ENCODE measurements at places on chromosomes 2 and 18.

DNA sequence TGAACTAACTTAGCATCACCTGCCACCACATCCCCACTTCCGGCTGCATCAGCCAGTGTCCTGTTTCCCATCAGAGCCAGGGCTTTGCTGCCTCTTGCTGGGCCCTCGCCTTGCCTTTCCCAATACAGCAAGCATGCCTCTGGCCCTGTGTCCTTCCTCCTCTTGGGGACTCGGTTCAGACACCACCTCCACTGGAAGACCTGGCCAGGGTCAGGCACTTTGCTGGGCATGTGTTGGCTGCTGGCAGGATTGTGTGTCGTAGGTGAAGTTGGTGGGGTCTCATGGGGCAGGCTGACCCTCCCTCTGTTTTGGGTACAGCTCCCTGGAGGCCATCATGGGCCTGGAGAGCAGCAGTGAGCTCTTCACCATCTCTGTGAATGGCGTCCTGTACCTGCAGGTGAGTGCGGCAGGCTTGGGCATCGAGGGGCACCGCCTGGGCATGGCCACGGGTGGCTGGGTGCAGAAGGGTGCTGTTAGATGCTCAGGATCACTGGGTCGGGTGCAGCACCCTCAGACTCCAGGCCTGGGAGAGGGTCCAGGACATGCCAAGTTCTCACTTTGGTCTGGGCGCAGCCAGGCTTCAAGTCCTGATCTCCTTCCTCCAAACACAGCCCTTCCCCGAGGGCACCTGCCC lies 6.6 kb downstream of the ERFE start:
- DNase-seq = no peak

DNA sequence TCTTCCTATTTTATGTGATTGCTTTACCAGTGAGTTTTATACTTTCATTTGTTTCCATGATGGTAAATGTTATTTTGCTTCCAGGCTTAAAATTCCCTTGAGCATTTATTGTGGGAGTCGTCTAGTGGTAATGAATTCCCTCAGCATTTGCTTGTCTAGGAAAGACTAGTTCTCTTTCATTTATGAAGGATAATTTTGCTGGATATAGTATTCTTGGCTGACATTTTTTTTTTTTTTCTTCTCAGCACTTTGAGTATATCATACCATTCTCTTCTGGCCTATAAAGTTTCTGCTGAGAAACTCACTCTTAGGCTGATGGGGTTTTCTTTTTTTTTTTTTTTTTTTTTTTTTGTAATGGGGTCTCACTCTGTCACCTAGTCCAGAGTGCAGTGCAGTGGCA lies 99.1 kb downstream of the EDAR start:
- no peak for DNase-seq

- no peak for DNase-seq
Observed at GRCh38 chr2:38873763-38874162, 2.0 kb downstream of the DHX57 start.

DNA sequence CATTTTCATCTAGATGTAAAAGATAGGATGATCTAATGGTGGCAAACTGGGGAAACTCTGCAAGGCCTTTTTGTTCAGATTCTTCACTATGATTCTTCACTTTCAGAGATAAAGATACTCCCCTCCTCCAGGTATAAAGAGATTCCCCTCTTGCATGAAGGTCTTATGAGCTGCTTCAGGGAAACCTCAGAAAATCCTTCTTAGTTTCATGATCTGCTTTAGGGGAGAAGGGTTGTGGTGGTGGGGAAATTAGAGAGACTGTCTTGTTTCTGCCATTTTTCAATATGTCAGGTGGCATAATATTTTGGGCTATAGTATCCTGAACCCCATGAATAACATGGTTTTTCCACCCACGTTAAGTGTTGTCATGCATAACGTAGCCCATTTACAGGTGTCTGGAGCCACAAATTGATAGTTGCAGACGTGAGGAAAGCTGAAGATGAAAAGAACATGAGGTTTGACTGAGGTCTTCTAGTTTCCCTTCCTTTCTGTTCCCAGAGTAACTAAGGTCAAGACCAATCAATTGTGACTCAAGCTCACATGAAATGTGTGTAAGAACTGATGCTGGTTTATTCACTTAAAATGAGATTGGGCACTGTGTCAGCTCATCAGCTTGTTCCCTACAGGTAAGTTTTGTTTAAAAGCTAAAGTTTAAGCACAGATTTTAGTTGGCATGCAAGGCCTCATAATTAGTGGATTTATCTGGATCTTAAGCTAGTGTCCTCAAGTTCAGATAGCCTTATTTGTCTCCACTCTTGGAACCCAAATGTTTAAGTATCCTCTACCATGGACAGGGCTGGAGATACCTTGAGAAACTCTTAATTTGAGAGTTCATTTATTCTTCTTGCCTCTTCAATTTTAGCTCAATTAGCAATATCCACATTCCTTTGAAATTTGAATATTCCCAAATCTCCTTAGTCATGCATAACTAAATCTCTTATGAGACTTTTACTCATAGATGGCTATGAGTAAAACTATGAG lies 304.5 kb upstream of the FANCL start:
- DNase-seq = no peak

DNA sequence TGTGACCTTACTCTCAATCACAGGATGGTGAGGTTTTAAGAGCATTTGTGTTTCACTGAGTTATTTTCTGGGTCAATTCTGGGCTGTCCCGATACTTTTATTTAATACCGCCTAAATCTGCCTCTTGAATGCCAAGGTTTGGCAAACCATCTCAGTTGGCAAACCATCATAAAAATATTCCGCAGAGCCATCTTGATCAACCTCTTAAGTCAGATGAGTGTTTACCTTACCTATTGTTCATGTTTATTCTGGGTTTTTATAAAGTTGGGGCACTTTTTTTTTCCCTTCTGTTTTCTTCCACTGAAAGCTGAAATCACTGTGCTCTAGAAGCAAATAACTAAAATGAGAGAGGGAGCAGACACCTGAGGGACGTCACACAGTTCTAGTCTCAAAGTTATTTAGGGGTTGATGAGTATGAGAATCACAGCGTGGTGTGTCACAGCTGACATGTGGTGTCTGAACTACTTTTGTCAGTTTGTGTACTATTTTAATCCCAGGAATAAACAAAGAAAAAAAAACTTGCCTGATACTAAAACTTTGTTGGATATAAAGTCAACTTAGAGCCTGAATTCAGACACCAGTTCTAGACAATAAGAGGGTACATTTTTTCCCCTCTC lies 48.6 kb downstream of the ETAA1 start:
- DNase-seq = no peak

- DNase-seq = no peak
Observed at GRCh38 chr18:55115606-55116005, 156.3 kb upstream of the CCDC68 start.

- DNase-seq = no peak
Observed at GRCh38 chr2:135337071-135337470, 193.9 kb downstream of the ZRANB3 start.

DNA sequence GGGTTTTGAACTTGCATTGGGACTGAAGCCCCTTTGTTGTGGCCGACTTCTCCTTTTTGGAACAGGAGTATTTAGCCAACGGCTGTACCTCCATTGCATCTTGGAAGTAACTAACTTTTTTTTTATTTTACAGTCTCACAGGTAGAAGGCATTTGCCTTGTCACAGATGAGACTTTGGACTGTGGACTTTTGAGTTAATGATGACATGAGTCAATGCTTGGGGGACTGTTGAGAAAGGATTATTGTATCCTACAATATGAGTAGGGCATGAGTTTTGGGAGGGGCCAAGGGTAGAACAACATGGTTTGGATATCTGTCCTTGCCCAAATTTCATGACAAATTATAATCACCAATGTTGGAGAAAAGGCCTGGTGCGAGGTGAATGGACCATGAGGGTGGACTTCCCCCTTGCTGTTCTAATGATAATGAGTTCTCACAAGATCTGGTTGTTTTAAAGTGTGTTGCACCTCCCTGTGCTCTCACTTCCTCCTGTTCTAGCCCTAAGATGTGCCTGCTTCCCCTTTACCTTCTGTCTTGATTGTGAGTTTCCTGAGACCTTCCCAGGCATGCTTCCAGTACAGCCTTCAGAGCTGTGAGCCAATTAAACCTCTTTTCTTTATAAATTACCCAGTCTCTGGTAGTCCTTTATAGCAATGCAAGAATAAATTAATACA lies 1269.4 kb upstream of the CHAC2 start:
- no peak for DNase-seq

GRCh38 chr18:49976795-49977560 lies 163.6 kb upstream of the ACAA2 start:
- no peak for DNase-seq

GRCh38 chr18:5622905-5623304 lies 79.1 kb upstream of the EPB41L3 start:
- DNase-seq = no peak

DNA sequence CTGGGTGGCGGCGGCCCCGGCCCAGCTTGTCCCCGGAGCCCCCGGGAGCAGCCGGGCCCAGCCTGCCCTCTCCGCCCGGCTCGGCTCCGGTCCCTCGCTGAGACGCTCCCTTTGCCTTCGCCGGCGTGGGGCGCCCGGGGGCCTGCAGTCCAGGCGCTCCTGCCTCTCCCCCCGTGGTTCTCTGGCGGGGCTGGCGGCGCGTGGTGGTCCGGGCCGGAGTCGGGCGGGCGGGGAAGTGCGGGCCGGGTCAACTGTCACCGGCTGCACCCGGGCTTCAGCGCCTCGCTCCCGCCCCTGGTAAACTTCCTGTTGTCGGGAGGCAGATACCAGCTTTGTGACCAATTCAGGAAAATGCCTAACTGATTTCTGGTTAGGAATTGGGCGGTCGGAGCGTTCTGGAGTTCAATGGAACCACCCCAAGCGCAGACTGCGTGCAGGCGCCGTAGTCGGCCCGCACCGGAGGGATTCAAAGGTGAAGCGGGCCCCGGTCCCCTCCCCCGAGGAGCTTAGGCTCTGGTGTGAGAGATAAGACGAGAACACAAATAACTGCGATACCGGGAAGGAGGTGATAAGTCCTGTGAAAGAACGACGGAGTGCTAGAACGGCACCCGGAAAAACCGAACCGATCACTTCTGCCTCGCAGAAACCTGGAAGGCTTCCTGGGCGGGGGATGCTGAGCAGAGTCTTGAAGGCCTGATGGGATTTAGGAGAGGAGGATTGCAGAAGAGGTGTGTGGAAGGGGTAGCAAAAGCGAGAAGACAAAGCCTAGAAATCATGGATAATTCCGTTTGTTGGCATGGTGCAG lies 891 bp downstream of the CAB39 start:
- peak; percentile 27 for DNase-seq

- DNase-seq = no peak
Observed at GRCh38 chr2:43950383-43951008, 45.3 kb downstream of the LRPPRC start.

GRCh38 chr2:10832203-10832936 lies 19.8 kb upstream of the PDIA6 start:
- DNase-seq = peak; percentile 61

DNA sequence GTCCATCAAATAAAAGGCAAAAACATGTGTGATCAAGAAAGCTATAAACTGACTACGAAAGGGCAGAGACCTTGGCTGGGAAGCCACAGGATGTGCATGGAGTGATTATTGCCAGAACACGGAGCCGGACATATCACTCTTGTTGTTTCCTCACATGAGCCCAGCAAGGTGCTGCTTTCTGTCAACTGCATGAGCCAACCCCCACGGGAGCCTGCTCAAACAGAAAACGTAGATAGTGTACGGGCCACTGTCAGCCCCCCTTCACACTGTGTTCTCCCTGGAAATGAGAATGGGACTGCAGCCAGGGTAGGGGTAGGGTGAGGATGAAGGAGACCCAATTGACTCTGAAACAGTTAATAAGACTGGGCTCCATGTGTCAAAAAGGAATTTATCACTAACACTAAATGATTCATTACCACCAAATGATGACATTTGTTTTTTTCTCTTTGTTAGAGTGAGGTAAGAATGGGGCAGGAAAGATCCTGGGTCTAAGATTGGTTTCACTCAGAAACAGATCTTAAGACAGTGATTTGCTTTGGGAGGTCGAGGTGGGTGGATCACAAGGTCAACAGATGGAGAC lies 235.8 kb downstream of the MREG start:
- DNase-seq = no peak

DNA sequence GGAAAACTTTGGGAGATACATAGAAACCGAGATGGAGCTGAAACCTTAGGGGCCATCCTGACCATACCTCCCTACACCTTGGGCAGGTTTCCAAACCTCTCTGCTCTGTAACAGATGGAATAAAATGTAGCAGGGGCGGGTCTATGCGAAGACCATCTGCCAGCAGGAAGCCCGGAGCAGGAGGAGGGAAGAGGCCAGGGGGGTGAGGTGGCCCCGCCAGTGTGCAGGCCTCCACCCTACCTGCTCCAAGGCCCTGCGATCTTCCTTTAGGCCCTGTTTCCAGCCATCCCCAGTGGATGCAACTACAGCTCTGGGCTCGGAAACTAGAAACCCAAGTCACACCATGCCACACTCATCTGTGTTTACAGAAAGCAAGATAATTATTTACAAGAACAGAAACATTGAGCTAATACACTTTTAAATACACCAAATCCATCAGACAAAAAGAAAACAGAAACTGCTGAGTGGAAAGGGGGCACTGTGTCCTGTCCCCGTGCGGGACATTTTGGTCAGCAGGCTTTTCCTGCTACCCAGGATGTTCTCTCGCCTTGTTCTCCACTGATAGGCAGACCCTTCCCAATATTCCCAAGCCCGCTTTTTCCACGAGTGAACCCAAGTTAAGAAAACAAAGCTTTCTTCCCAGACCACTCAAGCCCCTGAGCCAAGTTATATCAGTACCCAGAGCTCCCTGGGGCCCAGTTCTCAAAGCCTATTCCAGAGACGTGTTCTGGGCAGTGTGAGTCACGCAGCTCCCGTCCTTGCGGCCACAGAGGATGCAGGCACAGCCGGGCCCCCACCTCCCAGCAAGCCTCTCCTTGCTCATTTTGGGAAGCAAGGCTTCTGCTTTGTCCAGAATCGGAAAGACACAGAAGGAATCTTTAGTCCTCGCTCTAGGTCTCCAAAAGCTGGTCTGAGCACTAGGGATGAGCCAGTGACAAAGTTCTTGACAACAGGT lies 17.3 kb downstream of the CIB4 start:
- no peak for DNase-seq

DNA sequence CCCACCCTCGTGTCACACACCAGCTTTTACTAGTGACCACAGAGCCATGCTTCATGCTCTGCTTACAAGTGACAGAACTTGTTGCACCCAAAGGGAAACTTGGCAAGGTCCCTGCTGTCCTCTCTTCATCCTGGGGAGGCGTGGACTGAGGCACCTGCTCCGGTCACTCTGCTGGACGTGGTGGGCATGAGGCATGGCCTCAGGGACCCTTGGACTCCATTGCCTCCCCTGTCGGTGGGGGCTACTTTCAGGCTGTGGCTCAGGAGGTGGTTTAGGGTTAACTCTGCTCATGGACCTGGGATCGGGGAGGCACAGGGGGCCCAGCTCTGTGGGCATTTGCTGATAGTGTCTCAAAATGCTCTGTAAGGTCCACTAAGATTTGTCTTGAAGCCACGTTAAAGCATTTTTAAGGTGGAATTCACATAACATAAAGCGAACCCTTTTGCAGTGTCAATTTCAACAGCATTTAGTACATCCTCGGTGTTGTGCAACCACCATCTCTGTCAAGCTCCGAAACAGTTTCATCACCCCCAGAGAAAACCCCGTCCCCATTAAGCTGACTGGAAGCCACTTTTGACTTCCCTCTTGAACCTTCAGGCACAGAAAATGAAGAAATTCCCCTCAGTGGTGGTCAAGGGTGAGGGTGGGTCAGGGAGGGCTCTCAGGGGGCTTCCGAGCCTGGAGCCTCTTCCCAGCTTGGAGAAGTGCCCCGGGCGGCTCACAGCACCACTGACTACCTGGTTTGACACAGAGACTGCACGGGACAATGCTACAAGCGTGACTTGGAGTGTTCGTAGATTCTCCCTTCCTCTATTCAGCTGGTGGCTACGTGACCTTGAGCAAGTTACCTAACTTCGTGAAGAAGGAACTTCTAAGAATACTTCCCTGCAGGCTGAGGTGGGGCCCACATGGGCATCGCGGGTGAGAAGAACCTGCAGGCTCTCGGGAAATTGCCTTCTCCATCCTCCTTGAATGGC lies 100.0 kb upstream of the HDAC4 start:
- no peak for DNase-seq

GRCh38 chr18:35711227-35711626 lies 129.7 kb downstream of the GALNT1 start:
- DNase-seq = no peak
